Stimulated activated CD4-positive, alpha-beta T cell treated with anti-CD3 and anti-CD28 coated beads, Interleukin-15, amount 100 ng/mL, for 1 hour (primary cell): ENCODE measurements at places on chromosomes 4 and X.

DNA sequence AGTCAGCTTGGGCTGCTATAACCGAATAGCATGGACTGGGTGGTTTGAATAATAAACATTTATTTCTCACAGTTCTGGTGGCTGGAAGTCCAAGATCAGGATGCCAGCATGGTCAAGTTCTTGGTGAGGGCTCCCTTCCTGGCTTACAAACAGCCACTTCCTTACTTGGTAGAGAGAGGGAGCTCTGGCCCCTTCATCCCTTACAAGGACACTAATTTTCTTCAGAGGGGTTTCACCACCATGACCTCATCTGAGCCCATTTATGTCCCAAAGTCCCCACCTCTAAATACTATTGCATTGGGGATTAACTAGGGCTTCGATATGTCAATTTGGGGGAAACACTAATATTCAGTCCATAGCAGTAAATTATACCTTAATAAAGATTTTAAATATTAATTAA is 61.8 kb downstream of the CLNK start:
- DNase-seq, result no peak

DNA sequence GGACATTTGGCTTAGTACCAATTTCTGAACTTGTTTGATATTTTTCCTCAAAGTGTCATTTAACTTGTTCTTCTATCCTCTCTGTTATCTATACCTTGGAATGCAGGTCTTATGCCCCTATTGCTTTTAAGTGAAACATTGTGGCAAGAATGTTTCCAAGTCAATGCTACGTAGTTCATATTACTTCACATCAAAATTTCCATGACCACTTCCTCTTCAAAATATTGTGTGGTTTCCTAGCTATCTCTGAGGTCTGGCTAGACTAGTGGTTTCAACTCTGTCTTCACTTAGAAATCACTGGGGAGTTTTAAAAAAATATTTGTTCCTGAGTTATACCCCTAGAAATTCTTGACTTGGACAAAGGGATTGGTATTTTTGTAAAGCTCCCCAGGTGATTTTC is 20.2 kb upstream of the RASGEF1B start:
- no peak for DNase-seq

DNA sequence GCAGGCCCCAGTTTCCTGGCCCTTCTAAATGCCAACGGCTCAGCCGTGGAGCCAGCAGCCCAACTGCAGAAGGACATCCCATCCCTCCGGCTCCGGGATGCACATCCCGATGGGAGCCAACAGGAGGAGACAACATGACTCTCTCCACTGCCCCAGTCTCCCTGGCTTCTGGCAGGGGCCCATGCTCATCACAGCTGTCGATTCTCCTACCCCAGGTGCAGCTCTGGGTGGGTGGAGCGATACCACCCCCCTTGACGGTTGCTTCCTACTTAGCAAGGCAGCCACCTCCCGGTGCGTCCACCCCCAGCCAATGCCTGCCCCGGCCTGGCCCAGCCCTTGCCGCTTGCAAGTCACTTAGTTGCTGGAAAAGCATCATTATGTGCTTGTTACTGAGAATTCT is 19.5 kb downstream of the ZNF275 start:
- DNase-seq, result no peak

- DNase-seq, result no peak
Observed at GRCh38 chrX:67436867-67437266, 107.0 kb upstream of the AR start.

DNA sequence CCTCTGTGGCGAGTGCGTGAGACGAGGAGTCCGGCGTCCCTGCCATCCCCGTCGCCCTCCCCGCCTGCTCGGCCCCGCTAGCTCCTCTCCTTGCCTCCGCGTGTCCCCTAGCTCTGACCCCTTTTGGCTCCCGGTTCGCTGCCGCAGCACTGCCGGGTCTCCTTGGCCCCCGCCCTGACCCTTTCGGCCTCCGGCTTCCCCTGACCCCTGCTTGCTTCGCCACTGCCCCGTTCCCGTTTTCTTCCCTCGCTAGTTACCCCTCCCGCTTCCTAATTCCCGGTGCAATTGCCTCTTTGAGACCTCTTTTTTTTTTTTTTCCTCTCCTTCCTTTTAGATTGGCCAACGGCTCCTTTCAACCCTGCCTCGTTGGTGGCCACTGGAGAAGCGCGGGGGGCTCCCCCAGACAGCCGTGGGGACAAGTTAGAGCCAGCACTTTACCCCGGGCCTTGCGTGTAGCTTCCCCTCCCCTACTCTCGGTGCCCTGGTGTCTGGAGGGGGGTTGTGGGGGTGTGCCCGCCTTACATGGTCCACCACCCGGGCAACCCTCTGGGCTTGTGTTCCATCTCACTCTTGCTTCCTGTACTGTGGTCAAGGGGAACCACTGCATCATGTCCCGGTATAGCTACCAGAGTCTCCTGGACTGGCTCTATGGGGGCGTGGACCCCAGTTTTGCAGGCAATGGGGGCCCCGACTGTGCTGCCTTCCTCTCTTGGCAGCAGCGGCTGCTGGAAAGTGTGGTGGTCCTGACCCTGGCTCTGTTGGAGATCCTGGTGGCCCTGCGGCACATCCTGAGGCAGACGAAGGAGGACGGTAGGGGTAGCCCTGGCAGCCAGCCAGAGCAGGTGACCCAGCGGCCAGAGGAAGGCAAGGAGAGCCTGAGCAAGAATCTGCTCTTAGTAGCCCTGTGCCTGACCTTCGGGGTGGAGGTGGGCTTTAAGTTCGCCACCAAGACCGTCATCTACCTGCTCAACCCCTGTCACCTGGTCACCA is 548 bp downstream of the TMEM164 start:
- DNase-seq, result no peak

GRCh38 chrX:46624090-46624786 is 50.7 kb downstream of the CHST7 start:
- no peak for DNase-seq

DNA sequence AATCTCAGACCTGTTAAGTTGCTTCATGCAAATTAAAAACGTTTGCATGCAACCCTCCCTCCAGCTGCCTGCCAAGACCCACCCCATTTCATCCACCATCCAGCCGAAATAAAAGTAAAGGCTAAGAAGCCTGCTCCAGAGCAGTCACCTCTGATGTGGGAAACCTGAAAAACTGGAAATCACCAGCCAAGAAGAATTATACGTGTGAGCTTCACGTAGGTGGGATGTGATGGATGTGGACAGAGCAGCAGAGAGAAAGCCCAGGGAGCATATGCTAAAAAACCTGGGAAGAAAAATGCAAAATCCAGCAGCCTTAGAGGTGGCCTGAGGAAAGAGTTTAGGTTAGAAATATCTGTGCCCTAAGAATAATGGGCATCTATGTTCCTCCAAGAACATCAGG is 160.6 kb upstream of the STS start:
- no peak for DNase-seq
